CD4-positive, alpha-beta T cell treated with Interleukin-4 for 1 hour (primary cell): ENCODE measurements at places on chromosomes 7 and 10.
A peak's percentile ranks its signal among the peaks of the same experiment; 100 is the strongest.

- peak; percentile 44 for DNase-seq
Measured at GRCh38 chr10:1149793-1150637, 93.8 kb downstream of the WDR37 start.

DNA sequence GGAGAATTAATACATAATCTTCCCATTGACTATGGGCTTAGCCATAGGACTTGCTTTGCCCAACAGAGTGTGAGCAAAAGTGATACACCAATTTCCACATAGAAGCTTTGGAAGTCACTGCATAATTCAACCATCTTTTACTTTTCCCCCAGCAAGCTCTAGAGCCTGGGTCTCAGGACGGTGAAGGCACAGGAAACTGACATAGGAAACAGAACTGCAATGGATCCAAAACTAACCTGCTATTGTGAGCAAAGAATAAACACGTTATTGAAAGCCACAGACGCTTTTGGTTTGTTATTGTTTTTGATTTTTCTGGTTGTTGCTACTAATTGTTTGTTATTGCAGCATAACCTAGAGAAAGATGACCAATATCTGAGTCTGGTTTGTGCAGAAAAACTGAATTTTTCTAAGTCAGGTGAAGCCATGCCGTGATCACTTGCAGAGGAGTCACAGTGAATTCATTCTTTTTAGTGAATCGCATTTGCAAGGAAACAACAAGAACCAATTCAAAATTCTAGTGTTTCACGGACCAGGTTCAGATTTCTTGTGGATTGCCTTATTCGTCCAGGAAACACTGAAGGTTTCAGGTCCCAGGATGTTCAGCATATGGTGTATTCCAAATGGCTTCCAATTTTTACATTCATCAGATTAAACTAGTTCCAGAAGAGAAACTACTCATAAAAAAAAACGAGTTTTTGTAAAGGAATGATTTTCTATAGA, 52.8 kb downstream of the CUBN start:
- DNase-seq, result no peak

GRCh38 chr10:58414270-58415041, 29.2 kb downstream of the TFAM start:
- no peak for DNase-seq

GRCh38 chr7:128217030-128217805, 23.9 kb upstream of the LEP start:
- DNase-seq, result peak; percentile 71

GRCh38 chr7:152911922-152912321, 152.4 kb downstream of the ACTR3B start:
- no peak for DNase-seq

GRCh38 chr10:14185316-14186045, 145.2 kb downstream of the FRMD4A start:
- DNase-seq, result peak; percentile 70

GRCh38 chr10:14478201-14478600, 147.5 kb upstream of the FRMD4A start:
- DNase-seq, result no peak

DNA sequence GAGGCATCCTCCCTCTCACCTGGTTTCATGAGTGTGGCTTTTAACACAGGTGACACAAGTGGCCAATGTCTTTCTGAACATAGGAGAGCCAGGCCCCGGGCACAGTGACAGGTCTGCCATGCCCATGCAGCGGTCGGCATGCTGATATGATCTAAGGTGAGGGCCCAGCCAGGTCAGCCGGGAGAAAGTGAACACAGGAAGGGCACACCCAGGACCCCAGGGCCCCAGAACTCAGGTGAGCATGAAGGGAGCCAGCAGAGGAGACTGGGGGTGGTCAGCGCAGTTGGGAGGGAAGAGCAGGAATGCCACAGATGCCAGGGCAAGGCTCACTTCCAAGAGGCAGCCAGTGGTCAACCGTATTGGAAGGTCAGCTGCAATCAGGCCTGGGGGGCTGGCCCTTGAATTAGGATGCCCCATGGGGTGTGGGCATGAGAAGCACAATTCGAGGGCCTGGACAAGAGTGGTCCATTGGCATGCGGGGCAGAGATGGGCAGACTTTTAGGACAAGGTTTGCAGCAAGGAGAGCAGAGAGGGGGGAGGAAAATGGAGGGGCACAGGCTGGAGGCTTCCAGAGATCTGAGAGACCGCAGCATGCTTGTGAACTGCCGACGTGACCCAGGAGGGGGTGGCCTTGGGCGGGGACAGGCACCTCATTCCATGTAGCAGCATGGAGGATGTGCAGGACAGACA, 3.9 kb upstream of the INPP5A start:
- DNase-seq, result no peak

DNA sequence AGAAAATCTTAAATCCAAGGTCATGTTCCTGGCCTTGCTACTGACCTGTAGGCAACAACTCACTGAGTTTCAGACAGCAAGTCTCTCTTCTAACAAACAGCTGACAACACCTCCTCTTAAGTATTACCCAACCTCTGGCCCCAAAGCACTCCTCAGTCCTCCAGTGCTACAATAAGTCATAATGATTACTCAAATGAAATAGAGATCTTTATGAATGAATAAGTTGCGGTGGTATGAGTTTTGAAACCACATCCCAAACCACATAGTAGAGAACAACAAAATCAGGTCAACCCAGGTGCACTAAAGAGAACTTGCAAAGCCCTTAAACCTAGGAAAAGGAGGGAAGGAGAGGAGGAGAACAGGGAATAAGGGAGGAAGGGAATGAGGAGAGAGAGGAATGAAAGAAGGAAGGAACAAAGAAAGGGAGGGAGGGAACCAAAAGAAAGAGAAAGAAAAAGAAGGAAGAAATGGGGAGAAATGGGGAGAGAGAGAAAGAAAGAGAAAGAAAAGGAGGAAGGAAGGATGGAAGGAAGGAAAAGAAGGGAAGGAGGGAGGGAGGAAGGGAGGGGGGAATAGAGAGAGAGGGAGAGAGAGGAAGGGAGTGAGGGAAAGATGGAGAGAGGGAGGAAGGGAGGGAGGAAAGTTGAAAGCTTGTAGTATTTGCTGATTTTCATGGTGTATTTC, 142.8 kb upstream of the CALCR start:
- no peak for DNase-seq

GRCh38 chr7:21253740-21254687, 173.9 kb upstream of the SP4 start:
- DNase-seq, result peak; percentile 40

- DNase-seq, result no peak
Measured at GRCh38 chr10:99766302-99766681, 16.1 kb upstream of the ABCC2 start.

GRCh38 chr7:132009778-132010177, 453.4 kb upstream of the PODXL start:
- no peak for DNase-seq

- DNase-seq, result no peak
Measured at GRCh38 chr10:72424561-72424960, 69.8 kb upstream of the DNAJB12 start.

- DNase-seq, result no peak
Measured at GRCh38 chr10:92800134-92800733, 48.1 kb upstream of the EXOC6 start.

GRCh38 chr7:39934132-39934531, 15.9 kb upstream of the CDK13 start:
- DNase-seq, result no peak

DNA sequence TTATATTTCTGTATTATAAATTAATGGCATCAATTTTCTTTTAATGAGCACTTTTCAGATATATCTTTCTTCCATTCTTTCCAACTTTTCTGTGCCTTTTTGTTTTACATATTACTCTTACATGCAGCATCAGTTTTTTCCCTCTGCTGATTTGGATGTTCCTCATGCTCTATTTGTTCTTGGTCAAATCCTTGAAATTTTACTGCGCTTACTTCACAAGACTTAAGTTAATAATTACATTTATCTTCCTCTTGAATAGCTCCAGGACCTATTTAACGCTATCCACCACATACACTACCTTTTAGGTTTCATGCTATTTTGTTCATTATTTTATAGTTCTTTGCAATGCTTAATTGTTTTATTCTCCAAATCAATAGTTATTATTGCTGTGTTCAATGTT, 97.6 kb upstream of the CTTNBP2 start:
- DNase-seq, result no peak

DNA sequence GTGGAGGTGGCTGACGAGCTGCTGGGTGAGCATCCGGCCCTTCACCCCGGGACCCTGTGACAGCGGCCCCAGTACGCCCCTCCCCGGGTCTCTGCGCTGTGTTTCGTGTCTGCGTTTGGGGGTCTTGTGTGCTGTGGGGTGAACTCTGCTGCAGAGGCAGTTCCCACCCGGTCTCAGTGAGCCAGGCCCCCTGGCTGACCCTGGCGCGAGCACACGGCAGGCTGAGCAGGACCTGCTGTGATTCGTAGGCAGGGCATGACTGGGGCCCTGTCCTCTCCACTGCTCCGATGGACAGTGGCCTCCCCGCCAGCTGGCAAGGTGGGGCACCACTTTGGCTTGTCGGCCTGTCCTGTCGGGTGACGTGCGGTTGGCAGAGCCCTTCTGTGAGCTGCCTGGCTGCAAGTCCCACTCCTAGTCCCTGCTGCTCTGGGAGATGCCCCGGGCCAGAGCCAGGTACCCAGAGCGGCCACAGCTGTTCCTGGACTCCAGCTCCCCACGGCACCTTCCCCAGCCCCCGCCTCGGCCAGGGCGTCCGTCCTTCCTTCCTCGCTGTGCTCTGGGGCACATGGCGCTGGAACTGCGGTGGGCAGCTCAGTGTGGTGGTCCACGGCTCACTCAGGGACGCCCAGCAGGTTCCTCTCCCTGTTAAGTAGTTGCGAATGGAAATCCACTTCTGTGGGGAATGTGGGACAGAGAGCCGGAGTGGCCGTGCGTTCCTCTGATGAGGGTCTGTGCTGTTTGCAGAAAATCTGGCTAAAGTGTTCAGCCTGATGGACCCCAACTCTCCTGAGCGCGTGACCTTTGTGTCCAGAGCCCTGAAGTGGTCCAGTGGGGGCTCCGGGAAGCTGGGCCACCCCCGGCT, 10.5 kb downstream of the GET4 start:
- no peak for DNase-seq

DNA sequence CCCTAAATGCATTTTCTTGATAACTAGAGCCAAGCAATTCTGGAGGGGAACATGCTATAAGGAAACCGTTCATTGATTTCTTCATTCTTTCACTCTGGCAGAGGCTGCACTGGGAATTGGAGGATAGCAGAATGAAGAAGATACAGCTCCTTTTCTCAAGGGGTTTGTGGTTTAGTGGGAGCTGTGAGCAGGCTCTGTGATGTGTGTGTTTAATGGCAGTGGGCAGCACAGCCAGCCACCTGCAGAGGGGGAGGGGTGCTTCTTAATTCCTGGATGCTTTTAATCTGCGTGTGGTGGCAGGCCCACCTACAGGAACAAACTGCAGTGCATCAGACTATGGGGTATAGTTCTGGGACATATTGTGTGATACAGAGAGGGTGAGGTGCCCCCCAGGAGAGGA, 31.9 kb downstream of the RPS24 start:
- DNase-seq, result no peak

- DNase-seq, result no peak
Measured at GRCh38 chr10:81548160-81548559, 326.8 kb upstream of the NRG3 start.

DNA sequence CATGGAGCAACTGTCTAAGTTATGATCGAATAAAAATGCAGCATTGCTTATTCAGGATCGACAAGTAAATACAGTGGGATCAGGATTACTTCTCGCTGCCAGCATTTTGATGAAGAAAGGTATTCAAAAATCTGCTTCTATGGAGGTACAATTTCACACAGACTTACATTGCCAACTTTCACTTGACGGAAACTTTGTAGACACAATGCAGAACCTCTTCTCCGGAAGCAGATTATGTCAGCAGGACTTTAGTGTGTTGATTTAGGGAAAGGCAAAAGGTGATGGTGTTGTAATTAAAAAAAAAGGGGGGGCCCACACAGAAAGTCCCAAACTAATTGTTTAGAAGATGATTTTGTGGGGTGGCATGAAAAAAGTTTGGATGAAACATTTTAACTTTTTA, 462.4 kb upstream of the KLF6 start:
- DNase-seq, result no peak

DNA sequence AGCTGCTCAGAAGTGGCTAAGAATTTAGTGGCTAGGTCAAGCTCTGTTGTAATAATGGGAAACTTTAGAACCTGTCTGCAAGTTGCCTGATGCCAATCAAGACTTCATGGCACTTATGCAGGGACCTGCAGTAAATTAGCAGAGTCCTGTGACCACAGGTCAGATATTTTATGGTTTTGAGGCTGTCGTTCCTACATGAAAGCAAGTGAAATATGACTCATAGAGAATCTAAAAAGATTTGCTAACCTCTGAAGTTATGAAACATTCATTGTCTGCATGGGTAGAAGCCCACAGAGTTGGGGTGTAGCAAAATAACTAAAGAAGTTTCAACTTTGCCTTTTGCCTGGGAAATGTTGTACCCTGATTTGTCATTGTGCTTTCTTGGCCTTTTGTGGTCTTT, 32.3 kb downstream of the SLC39A12 start:
- DNase-seq, result no peak

- DNase-seq, result no peak
Measured at GRCh38 chr10:4778761-4779160, 47.2 kb upstream of the AKR1E2 start.

- DNase-seq, result no peak
Measured at GRCh38 chr7:42714356-42714755, 197.5 kb downstream of the C7orf25 start.

DNA sequence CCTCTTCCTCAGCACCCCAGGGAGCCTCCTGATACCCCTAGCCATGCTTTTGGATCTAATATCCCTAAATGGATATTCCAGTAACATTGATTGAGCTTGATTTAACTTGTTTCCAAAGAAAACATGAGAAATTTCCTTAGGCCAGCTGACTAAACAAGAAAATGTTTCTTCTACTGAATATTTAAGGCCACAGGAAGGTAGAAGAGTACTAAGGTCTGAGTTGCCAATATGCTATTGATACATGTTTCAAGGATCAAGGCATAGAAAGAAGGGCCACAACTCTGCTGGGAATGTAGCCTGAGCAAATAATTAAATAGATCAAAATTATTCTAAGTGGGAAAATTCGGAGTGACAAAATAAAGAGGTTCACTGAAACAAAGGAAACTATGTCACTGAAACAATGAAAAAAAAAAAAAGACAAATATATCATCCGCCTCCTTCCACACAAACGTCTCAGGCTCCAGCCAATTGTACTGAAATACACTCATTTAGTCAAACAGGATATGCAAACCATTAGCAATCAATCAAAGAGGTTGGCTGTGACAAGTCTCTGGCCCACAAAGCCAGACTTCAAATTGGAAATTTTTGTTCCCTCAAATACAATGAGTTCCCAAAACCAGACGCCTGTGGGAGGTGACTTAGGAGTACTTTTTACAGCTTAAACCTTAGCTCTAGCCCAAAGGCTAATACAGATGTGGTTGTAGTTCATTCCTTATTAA, 396.2 kb downstream of the HTR7 start:
- DNase-seq, result no peak

GRCh38 chr10:127234306-127234800, 38.0 kb upstream of the INSYN2A start:
- no peak for DNase-seq

GRCh38 chr10:72610466-72610865, 15.4 kb downstream of the MICU1 start:
- no peak for DNase-seq

GRCh38 chr7:72409638-72410015, 2.5 kb downstream of the CALN1 start:
- DNase-seq, result no peak
